ENCODE measurements at places on chromosomes 3 and 15.
A peak's percentile ranks its signal among the peaks of the same experiment; 100 is the strongest.

- no peak for DNase-seq
Measured at GRCh38 chr15:92365084-92365483, 28.6 kb upstream of the ST8SIA2 start.

DNA sequence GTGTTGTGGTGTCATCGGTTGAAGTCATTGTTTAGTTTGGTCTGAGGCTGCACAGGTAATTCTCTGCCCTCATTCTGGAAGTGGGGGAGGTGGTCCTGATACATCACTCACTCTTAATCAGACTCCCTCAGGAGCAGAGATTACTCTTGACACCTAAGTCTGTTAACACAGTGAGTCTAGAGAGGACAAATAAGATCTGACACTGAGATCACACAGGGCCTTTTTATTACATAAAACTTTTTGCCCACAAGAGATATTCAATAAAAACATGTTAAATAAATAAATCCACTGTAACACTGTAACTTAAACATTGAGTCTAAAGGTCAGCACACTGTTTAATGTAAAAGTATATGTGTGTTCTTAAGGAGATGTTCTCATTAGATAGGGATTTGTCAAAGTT is 57.1 kb upstream of the MBNL1 start:
- DNase-seq, result no peak

DNA sequence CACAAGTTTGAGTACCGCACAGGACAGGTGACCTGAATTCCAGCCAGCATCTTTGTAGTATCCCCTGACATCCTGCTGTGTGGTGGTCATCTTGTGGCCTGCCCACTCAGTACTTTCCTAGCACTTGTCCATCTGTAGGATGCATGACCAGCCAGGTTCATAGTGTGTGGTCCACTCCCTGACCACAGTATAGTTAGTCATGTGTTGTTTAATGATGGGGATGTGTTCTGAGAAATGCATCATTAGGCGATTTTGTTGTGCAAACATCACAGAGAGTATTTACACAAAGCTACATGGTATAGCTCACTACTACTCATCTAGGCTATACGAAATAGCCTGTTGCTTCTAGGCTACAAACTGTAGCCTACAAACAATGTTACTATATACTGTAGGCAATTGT is 16.9 kb upstream of the RBPMS2 start:
- DNase-seq, result no peak

- no peak for DNase-seq
Measured at GRCh38 chr3:55252921-55253320, 234.2 kb downstream of the WNT5A start.

DNA sequence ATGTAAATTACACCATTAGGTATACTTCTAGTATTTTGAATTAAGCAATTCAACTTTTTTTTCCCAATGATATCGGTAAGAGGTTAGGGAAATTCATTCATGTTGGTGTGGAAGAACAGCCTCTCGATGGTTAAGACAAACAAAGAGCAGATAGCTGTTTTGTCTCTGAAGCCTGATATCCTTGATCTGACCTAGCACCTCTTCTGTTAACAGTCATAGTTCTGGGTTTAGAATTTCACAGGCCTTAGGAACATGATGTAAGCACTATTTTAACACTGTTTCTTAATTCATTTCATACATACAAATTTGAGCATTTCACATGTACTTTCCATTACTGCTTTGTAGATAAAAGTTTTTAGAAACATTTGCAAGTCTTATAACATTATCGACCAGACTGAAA is 367.5 kb upstream of the ZNF385D start:
- no peak for DNase-seq

- no peak for DNase-seq
Measured at GRCh38 chr15:62821384-62822131, 221.0 kb upstream of the TPM1 start.

DNA sequence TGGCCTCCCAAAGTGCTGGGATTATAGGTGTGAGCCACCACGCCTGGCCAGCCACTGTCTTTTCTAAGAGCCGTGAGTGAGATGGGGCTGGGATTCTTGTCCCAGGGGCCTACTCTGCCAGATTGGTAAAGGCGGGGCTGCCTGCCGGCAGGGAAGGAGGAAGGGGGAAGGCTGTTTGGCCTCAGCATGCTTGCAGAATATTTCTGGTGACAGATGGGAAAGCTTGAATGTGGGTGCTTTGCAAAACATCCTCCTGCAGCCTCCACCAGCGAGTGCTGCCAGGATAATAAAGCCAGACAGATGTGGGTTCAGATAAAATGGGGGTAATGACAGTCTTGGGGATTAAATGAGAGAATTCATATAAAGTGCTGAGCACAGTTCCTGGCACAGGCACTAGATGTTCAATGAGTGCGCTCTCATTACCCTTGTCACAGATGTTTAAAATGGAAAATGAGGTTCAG is 19.8 kb upstream of the ACOX2 start:
- DNase-seq, result no peak

DNA sequence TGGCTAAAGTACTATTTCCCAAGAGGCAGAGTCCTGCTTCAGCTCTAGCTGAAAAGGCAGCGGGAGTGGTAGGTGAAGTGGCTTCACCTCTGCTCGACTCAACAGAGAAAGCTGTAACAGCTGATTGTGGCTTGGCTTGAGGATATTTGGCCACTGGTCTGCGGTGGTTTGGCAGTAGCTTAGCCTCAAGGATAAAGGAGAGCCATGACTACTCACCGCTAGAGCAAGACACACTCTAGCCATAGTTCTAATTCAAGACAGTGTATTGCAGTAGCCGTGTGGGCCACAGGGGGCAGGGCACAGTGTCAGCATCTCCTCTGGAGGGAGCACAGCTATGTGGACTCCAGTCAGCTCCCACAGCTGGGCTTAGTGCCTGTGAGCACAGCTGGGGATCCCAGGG is 23.5 kb downstream of the TPRG1 start:
- no peak for DNase-seq

DNA sequence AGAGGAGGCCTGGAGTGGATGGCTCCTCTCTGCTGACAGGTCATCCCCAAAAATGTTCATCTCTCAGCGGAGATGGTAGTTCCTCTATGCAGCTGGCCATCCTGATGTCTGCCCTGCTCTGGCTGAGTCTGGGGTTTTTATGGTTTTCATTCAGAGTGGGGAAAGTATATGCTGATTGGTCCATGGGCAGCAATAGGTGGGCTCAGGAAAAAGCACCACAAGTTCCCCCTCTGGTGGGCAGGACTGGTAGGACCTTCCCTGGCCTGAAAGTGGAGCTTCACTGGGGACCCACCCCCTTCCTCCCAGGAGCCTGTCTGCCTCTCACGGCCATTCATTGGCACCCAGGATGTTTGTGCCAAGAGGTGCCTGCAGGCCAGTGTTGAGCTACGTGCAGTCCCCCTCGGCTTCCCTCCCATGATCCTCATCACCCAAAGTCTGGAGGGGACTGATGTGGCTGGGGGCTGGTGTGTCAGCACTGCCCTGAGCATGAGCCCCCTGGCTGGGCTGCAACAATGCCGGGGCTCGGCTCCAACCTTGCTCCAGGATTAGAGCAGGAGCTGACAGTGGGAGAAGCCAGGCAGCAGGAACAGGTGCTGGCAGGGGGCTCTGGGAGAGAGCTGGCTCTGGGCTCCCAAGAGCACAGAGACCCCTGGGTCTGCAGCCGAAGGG is 13.1 kb upstream of the BLOC1S6 start:
- DNase-seq, result peak; percentile 16

DNA sequence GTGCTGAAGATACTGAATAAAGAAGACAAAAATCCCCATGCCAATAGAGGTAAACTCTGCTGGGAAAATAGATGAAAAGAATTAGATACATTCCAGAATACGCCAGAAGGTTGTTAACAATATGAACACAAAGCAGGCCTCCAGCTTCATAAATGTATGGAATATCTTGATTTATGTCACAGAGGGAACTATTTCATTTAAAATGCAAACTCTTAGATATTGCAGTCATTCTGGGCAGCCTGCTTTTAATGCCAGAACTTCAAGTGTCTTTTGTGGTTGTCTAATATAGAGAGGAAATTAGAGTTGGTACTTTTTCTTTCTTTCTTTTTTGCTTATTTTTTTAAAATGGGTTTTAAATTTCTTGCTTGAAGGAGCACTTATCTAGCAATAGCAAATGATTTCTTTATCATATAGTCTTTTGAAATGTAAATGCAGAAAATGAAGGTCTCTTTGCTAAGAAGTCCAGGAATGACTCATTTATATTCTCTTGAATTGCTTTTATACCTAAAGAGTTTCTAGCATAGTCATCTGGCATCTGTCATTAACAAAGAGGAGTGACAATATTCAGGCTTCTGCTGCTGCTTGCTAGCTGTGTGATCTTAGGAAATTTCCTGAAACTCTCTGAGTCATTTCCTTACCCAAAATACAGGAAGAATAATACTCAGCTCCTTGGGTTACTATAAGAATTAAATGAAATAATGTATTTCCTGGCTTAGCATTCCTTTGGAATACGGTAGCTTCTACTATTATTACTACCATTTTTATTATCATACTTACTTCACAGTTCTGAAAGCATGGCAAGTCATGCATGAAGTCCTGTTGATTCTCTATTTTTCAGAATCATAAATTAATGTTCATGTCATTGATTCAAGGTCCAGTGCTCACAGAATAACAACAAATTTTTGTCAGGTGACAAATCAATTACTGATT is 527.6 kb downstream of the DIPK2A start:
- DNase-seq, result no peak

- no peak for DNase-seq
Measured at GRCh38 chr3:141228395-141228794, 3.2 kb upstream of the PXYLP1 start.

DNA sequence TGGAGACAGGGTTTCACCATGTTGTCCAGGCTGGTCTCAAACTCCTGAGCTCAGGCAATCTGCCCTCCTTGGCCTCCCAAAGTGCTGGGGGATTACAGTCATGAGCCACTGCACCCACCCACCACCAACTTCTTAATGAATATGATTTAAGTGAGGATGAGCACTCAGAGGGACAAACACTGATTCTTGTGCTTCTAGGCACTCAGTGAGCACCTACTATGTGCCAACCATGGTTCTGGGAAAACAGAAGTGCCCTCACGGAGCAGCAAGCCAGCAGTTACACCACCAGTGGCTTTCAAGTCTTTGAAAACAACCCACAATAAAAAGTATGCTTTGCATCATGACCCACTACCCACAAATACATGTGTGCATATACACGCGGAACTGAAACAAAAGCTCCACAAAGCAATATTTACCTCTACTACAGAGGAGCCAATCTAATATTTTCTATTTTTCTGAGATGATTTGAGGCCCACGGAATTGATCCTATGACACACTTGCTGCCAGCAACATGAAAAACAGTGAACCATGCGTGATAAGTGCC is 91.9 kb downstream of the MEGF11 start:
- no peak for DNase-seq

GRCh38 chr3:171465763-171466162 is 5.6 kb upstream of the TNIK start:
- no peak for DNase-seq

DNA sequence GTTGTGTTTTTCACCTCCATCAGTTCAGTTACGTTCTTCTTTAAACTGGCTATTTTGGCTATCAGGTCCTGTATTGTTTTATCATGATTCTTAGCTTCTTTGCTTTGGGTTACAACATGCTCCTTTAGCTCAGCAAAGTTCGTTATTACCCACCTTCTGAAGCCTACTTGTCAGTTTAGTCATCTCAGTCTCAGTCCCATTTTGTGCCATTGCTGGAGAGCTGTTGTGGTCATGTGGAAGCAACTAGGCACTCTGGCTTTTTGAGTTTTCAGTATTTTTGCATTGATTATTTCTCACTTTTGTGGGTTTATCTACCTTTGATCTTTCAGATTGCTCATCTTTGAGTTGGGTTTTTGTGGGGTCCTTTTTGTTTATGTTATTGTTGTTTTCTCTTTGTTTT is 151.3 kb downstream of the CFAP20DC start:
- DNase-seq, result no peak

- DNase-seq, result no peak
Measured at GRCh38 chr3:182969277-182969676, 11.1 kb downstream of the DCUN1D1 start.
